Activated CD8-positive, alpha-beta memory T cell treated with anti-CD3 and anti-CD28 coated beads for 24 hours (primary cell): ENCODE measurements at places on chromosomes 6 and 20.

- DNase-seq, result no peak
Measured at GRCh38 chr20:57215826-57216471, 50.5 kb downstream of the BMP7 start.

- DNase-seq, result no peak
Measured at GRCh38 chr20:56716806-56717205, 87.7 kb downstream of the TFAP2C start.

GRCh38 chr20:50152394-50153152, 950 bp downstream of the PEDS1 start:
- DNase-seq, result no peak

DNA sequence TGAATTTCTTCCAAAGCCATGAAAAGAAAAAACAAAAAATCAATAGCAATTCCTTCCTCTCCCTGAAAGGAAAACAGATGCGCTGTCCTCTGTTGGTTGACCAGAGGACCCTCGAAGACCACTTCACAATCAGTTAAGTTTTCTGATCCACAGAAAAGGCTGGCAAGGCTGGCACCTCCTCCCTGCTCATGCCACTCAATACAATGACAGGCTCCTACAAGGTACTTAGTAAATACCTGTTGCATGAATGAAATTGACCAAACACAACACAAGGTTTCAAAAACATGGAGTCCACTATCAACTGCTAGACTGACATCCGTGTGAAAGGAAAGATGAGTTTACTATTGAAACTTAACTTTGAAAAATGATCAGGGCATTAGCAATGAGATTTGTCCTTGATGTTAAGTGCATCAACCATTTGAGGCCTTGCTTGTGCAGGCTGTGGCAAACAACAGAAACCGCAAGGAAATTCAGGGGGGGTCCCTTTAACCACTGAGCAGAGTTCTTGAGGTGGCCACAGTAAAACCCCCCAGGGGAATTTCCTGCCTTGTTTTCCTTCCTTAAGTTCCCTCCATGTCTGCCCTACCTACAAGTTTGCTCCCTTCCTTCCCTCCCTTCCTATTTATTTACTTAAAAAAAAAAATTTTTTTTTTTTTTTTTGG, 27.9 kb upstream of the RTF2 start:
- DNase-seq, result peak; percentile 72

DNA sequence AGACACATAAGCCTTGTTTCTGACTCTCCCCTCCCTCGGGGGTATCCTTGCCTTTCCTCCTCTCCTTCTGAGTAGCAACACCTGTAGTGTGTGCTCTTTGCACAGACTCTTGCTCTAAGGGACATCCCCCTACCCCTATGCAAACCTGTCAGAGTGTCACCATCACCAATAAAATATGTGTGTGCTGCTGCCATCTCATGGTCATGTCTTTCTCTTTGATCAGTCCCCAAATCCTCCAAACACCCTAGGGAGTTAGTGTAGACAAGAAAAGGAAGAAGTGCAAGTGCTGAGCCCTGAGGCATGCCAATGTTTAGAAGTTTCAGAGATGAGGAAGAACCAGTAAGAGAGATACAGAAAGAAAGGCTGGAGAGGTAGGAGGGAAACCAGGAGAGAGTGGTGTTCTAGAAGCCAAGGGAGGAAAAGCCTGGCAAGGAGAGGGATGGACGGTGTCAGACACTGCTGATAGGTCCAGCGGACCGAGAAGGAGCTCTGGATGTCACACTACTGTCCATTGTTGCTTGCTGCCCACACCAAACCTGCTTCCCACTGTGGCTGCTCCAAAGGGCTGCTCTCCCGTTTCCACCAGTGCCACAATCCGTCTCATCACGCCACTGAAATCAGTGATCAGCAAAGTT, 16.4 kb downstream of the TRMT6 start:
- no peak for DNase-seq

DNA sequence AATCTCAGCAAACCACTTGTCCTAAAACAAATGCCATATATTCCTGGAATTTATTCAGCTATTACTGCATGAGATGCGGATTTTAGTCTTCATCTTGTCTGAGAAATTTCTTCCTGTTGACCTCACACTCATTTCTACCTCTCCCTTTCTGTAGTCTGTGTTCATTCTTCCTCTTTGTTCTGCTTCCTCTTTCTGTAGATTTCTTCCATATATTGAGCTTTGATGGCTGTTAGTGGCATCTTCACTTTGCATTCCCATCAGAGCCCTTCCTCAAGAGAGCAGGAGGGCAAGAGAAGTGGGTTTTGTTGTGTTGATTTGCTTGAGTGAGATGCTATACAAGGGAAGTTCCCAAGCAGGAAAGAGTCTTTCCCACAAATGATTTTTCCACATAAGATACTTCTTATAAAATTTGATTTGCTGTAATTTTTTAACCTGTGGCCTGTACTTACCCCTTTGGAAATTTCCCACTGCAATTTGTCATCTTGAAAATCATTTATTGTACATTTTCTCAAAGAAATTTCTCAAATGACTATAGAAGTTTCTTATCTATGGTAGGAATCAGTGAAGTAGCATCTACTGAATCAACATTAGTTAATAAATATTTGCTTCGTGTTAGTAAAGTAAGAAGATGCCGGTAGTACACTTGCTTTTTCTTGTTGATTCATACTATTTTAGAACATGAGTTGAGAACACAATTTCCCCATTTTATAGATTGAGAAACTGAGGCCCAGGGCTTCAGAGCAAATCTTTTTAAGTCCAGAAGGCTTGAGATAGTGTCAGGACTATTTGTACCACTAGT, 43.8 kb downstream of the MAP3K4 start:
- no peak for DNase-seq

DNA sequence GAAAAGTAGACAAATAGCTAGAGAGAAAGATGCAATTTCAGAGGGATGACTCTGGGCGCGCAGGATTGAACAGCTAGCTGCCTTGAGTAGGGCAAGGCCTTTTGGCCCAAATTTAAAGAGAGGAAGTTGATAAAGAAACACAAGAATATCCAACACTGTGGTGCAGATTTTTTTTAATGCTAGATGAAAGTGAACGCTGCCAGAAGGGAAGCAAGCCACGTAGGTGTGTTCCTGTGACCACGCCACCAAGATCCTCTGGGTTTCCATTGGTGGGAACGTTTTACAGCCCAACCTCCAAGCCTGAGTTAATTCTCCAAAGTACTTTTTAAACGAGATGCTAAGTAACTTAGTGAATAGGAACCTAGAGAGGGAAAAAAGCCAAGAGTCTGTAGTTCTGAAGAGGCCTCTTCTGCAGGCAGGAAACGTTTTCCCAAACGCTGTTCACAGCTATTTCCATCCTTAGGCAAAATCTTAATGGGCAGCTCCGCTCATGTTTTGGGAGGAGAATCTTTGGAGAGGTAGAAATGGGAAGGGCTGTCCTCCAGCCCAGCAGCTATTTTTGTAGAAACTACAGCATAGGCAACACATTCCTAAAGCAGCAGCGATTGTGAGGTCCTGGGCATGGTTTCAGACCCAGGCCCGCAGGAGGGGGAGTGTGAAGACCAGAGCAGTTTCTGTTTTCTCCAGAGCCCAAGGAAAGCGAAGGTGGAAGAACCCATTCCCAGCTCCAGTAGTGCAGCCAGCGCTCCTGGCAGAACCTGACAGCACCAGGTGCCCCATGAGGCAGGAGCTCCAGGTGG, 8.2 kb downstream of the LY86 start:
- no peak for DNase-seq

DNA sequence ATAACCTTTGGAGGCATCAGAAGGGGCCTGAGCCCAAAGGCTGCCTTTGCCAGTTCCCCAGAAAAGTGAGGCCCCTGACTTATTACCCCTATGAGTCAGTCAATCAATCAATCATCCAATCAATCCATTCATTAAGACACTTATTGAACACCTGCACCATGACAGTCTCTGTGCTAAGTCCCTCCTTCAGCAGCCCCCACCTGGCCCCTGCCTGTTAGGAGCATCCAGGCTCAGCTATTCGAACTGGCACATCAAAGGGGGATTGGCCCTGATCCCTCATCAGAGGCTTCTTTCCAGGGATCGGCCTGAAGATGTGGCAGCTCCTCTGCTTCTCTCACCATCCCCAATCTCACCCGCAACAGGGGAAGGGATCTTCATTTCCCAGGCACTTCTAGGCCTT, 27.7 kb upstream of the VEGFA start:
- no peak for DNase-seq

- DNase-seq, result no peak
Measured at GRCh38 chr6:113276601-113277000, 580.5 kb upstream of the MARCKS start.

DNA sequence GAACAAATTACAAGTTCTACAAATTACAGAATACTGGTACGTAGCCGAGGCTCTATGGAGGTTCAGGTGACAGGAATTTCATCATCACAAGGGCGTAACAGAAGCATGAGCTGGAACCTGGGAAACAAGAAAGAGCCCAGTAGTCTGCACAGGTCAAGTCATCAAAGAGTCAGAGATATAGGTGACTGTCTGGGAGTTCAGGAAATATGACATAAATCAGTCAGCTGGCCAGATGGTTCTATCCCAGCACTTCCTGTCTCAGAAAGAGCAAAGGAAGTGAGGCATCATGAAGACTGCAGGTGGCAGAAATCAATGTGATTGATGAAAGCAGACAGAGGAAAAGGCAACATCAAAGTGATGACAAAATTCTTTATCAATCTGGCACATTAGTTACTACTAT, 23.3 kb downstream of the MYCT1 start:
- DNase-seq, result no peak

DNA sequence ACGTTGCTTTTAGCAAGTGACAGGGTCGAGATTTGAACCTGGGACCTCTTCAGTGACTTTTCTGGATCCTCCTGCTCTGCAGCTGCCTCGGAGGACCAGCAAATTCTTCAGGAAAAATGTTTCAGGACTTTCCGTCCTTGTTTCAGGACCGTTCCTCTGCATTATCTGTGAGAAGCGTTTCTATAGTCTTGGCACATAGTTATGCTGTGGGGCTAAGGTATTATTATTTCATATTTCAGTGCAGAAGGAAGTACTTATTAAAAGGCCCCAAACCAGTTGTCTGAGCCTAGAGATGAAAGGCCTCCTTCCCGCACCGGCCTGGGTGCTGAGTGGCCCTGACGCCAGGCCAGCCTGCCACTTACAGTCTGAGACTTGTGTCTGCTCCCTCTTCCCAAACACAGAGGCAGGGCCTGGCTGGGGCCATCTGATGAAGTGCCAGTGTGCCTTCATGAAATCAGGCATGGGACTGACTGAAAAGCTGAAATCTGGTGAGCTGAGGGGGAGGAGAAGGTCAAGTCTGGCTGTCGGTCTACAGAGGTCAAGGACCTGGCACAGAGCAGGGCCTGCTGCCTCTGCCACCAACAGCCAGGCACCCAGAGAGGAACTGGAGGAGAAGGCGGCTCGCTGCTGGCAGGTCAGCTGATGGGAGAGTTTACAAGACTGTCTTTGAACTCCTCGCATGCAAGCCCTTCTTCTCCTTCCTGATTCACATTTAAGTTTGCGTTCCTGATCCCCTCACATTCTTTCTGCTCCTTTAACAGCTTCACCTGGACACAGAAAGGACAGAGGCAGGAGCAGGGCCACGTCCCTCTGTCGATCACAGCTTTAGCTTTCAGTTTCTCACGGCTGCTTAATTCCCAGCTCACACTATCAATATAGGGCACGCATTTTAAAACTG, 8.9 kb upstream of the QKI start:
- peak; percentile 63 for DNase-seq

- DNase-seq, result no peak
Measured at GRCh38 chr6:139635401-139636130, 261.1 kb upstream of the CITED2 start.

DNA sequence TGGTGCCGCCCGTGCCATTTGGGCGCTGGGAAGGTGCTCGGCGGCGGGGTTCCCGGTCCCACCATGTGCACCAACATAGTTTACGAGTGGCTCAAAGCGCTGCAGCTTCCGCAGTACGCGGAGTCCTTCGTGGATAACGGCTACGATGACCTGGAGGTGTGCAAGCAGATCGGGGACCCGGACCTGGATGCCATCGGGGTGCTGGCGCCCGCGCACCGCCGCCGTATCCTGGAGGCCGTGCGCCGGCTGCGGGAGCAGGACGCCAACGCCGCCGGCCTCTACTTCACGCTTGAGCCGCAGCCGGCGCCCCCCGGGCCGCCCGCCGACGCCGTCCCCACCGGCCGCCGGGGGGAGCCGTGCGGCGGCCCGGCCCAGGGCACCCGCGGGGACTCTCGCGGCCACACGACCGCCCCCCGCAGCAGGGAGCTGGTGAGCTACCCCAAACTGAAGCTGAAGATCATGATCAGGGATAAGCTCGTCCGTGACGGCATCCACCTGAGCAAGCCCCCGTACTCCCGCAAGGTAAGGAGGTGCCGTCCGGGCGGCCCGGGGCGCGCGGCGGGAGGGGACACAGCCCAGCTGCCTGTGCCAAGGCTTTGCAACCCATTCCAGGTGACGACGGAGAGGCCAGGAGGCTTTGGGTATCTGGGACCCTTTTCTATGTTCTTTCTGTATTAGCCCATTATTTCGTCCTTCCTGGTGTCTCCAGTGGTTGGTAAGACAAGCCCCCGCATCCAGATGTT, 547 bp downstream of the SAMD5 start:
- no peak for DNase-seq

DNA sequence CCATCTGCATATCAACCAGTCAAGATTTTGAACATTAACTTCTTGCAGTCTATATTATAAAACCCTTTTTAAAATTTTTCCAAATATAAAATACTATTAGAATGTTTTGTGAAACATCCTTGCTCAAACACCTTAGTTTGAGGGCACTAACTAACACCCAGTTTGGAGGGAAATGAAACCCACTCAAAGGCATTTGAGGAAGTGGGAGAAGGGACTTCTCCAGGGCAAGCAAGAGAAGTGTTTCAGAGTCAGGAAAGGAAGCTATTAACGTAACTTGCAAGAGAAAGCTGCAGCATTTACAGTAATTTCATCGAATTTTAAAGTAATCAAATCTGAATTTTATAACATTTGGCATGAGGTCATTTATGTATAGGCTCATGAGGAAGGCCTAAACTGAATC, 21.3 kb downstream of the MTFR2 start:
- no peak for DNase-seq

GRCh38 chr6:35610830-35611229, 77.9 kb downstream of the FKBP5 start:
- no peak for DNase-seq

- DNase-seq, result no peak
Measured at GRCh38 chr6:128290221-128290620, 230.2 kb downstream of the PTPRK start.

DNA sequence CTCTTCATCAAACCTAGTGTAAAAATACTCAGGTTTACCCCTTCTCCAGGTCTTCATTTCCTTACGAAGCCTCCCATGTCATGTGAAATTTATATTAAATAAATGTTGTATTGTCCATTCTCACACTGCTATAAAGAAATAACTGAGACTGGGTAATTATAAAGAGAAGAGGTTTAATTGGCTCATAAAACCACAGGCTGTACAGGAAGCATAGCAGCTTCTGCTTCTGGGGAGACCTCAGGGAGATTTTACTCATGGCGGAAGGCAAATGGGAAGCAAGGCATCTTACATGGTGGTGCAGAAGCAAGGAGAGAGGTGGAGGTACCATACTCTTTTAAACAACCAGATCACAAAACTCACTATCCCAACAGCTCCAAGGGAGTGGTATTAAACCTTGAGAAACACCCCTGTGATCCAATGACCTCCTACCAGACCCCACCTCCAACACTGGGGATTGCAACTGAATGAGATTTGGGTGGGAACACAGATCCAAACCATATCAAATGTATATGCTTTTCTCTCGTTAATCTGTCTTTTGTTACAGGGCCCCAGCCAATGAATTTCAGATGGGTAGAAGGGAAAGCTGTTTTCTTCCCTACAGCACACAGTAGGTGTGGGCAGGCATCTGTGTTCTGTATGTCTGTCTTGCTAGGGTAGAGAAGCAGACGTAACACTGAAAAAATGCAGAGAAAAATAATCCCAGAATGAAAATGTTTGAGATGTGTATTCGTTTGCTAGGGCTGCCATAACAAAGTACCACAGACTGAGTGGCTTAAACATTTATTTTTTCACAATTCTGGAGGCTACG, 88.0 kb upstream of the BTN3A2 start:
- DNase-seq, result no peak

GRCh38 chr6:143009851-143010250, 50.8 kb upstream of the AIG1 start:
- DNase-seq, result no peak
